T-helper 1 cell treated with Interleukin-12 subunit alpha and Interleukin-12 subunit beta and Interleukin-4 antibody, amounts not matched to agents 30 ng/mL and 1 ng/mL, for 36 hours (primary cell): ENCODE measurements at places on chromosomes 4 and X. TPM values are rescaled to one million over a fixed set of nuclear protein-coding genes. Genes with fewer than 3 reads are reported as not detected.

Gene SSR4
- total RNA-seq = 286 and 299 TPM in 2 replicates

Gene XK
- 0.15 and 0.20 TPM in 2 replicates for total RNA-seq

Gene CYSLTR1
- 53.7 and 58.0 TPM in 2 replicates for total RNA-seq

Gene STBD1
- 1.9 and 2.3 TPM in 2 replicates for total RNA-seq

Gene CFI
- not detected in 2 replicates for total RNA-seq

Gene HS3ST1
- total RNA-seq = 0.15 and 0.17 TPM in 2 replicates

Gene MTMR8
- 5.1 and 6.6 TPM in 2 replicates for total RNA-seq

Gene KCNIP4
- total RNA-seq = not detected in 2 replicates

Gene FSTL5
- total RNA-seq = not detected in 2 replicates

Gene FGF5
- not detected in 2 replicates for total RNA-seq

Gene TMPRSS11B
- total RNA-seq = not detected in 2 replicates

Gene DCAF8L2
- not detected in 2 replicates for total RNA-seq

Gene RRH
- total RNA-seq = 0.15 TPM in 1 of 2 replicates, not detected in the other

Gene ADAD1
- not detected in 2 replicates for total RNA-seq

Gene OCRL
- total RNA-seq = 2.4 and 2.6 TPM in 2 replicates

Gene ZC4H2
- total RNA-seq = 12.1 and 14.9 TPM in 2 replicates

Gene NSUN7
- total RNA-seq = 0.66 and 0.83 TPM in 2 replicates

Gene NDP
- not detected in 2 replicates for total RNA-seq

Gene GPC4
- total RNA-seq = 0.05 TPM in 1 of 2 replicates, not detected in the other

Gene CTAG1A
- not detected in 2 replicates for total RNA-seq
